ENCODE measurements at places on chromosomes 4 and X.
A peak's percentile ranks its signal among the peaks of the same experiment; 100 is the strongest.

- DNase-seq, result no peak
These were observed 95.7 kb downstream of the DRD5 start for GRCh38 chr4:9877123-9877522.

DNA sequence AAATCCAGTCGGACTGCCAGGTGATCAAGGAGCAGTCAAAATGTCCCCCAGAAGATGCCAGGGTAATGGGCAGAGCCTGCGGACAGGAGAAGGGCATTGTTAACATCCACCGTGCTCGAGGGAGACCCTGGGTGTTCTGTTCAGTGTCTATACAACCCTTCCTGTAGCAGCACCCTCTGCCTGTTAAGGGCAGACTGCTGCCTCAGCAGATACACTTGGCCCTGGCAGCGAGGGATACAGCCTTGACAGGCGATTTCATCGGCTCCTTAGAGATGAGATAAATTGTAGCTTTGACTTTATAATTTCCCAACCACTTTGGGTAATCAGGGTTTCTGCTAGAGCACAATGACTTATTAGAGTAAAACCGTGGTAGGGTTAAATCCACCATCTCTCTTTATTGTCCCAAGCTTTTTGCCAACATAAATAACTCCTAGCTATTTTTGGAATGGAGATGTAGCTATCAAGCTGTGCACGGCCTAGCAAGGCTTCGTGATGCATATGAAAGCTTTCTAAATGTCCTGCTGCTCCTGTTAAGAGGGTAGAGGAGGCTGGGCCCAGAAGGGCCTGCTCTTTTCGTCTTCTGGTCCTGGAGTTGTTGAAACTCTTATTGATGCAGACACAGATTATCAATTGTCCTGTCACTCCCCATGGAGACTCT is 195.9 kb downstream of the CPEB2 start:
- DNase-seq, result no peak

DNA sequence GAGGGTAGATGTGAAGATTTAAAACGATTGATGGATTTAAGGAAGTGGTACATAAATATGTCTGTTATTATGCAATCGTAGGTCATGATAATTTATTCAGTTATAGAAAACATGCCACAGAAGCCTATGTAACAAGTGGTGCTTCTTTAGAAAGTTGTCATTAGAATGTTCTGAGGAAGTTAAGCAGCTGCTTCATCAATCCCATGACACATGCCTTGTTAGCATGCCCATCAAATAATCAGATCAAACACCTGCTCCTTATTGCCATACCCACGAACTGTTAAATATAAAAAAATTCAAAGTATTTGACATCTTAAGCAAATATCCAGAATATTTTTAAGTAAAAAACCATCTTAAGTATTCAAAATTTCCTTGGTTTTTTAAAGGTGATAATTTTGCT is 76.4 kb upstream of the MYOZ2 start:
- no peak for DNase-seq

DNA sequence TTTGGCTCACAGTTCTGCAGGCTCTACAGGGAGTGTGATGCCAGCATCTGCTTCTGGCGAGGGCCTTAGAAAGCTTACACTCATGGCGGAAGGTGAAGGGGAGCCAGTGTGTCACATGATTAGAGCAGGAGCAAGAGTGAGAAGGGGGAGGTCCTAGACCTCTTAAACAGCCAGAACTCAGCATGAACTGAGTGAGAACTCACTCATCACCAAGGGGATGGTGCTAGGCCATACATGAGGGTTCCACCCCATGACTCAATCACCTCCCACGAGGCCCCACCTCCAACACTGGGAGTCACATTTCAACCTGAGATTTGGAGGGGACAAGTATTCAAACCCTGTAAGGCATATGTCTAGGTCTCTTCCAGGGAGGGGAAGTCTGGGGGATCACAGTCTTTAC is 33.4 kb downstream of the SPRY1 start:
- DNase-seq, result no peak

DNA sequence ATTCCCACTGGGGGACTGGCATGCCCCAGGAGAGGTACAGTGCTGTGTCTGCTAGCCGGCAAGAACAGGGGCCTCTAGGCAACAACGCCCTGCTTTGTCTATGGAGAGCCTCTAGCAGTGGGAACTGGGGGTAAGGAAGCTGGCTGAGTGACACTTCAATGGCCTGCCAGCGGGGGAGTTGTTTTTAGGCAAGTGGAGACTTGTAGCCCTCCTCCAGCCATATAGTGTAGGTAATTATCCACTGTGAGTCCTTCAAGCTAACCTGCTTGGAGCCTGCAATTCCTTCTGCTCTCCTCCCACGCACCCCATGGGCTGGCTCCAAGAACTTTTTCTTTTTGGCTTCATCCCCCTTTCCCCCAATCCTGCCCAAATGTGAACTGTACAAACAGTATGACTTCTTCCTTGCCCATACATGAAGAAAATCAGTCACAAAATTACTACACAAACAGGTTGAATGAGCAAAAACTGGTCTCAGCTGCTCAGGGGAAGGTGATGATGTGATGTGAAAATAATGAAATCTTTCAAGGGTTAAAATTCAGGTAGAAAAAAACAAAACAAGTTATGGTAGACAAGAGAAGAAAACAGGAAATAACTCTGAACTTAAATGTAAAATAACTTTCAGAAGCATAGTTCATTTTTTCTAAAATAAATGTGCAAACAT is 33.1 kb downstream of the LEF1 start:
- DNase-seq, result peak; percentile 77

DNA sequence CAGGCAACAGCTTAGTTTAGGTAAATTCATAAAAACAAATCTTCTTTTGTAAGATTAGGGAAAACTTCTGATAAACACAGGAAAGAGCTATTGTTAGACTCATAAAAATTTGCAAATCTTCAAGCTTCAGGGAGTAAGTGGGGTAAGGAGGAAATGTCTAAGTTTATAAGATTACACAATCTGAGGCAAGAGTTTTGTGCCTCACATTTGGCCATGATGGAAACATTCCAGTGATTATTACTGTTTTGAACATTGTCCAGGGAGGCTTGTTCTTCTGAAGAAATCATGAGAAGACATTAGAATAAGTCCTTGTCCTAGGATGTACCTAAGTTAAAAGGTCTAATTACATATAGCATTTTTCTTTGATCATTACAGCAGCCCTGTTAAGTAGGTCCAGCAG is 72.8 kb downstream of the MAOB start:
- DNase-seq, result no peak

DNA sequence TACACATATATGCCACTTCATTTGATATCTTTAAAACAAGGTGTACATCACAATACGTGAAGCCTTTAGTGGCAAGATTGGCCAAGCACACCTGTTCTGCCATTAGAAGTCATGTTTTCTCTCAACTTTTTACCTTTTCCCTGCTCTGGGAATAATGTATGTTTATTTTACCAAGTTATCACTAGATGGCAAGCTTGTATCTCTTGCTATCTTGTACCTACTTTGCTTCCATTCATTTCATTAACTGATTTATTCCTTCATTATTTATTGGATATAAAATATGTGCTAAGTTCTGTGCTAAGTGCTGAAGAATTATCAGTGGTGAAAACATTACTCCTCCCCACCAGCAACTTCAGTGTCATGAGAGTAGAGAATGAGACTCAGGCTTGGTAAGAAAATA is 245.5 kb downstream of the ANK2 start:
- no peak for DNase-seq

DNA sequence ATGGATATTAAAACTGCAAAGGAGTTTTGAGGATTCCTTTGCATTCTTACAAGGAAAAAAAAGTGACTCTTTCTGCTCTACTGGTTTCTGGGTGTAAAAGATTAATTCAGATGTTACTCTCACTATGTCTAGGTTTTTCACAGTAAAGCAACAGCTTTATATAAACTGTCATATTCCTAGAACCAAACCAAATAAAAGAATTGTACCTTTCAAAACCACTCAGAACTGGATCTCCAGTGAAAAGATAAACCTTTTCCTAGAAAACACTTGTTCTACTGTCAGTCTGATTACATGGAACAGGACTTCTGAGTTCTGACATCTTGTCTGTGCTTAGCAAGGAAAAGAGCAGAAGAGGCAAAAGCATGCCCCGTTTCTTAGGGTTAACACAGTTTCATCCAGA is 5.0 kb upstream of the PPID start:
- DNase-seq, result no peak

GRCh38 chrX:118062817-118063615 is 53.6 kb downstream of the KLHL13 start:
- no peak for DNase-seq

GRCh38 chrX:39854772-39855747 is 242.7 kb downstream of the BCOR start:
- DNase-seq, result no peak

GRCh38 chrX:97315939-97316338 is 432.2 kb downstream of the RPA4 start:
- no peak for DNase-seq

GRCh38 chr4:136946307-136946907 is 585.9 kb downstream of the PCDH18 start:
- no peak for DNase-seq

GRCh38 chr4:86500527-86500926 is 93.6 kb upstream of the PTPN13 start:
- no peak for DNase-seq

- DNase-seq, result no peak
These were observed 92.7 kb upstream of the RPL34 start for GRCh38 chr4:108527723-108528122.

GRCh38 chr4:75800972-75801371 is 76.6 kb downstream of the USO1 start:
- DNase-seq, result no peak

GRCh38 chr4:61580721-61581377 is 380.7 kb downstream of the ADGRL3 start:
- DNase-seq, result no peak

- DNase-seq, result no peak
These were observed 12.1 kb upstream of the PLAC1 start for GRCh38 chrX:134670134-134670924.

GRCh38 chr4:38241541-38241940 is 281.3 kb downstream of the PTTG2 start:
- no peak for DNase-seq

DNA sequence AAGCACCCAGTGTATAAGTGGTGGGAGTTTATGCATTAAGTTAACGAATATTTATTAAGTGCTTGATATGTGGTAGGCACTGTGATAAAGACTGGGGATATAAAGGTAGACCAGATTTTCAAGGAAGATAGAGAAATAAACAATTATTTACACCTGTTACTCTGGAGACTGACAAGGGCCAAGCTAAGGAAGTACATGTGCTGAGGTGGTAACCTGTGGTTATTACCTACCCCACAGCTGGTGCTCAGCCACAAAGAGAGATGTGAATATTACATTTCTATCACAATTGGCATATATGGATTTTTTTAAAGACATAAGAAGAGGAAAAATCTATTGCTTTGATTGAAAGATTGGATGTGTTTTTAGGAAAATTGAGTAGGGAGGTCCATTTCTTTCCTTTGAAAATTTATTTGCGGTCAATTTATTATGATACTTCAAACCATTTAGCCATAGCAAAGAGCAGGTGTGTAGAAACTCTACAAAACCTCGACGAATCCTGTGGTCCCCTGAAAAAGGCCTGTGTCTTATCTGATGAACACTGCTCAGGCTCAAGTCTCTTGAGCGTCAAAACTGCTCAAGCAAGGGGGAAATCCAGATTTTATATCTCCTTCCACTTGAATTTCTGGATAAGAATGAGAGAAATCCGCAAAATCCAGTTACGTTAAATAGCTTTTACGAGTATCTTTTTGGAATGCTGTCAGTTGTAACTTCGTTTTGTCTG is 217.7 kb upstream of the HAND2 start:
- DNase-seq, result no peak

GRCh38 chr4:28744066-28744465 is 1883.4 kb downstream of the STIM2 start:
- no peak for DNase-seq

DNA sequence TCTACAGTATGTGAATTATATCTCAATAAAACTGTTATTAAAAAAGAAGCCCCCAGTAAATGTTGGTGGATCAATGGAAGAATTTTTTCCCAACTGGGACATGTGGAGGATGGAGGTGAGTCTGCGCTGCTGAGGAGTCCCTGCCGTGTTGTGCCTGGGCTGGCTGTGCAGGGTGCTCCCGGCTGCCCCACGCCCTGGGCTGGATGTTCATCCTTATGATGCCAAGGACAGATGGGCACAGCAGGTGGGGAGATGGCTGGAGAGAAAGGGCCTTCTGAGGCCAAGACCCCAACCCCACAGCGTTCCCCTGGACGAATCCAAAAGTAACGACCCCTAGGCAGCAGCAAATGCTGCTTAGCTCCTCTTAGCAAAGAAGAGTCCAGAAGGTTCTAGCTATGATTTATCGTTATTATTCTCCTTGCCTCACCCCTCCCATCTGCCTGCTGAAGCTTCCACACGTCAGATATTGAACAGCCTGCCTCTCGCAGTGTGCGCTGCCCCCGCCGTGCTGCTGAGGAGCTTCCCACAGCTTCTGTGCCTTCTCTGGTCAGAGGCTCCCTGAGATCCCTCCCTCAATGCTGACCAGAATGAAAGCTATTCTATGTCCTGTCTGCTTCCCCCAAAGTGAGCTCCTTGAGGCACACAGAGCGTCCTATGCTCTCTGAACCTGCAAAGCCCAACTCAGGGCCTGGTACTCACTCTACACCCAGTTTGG is 26.5 kb downstream of the HMX1 start:
- DNase-seq, result no peak

DNA sequence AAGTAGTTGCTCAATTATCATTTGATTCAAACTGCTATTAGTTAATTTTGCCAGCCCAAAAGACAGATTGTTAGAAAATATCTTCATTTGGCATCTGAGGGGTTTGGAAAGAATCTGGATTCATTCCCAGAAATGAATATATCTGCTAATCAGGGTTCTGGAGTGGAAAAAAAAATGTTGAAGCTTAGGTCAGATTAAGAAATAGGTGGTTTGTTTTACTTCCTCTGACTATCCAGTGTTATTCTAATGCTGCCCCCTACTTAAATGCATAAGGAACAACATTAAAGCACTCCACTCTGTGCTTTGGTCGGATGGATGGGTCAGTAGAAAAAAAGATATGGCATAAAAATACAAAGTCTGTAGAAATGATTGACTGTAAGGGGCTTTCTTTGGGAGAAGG is 89.0 kb downstream of the LUZP4 start:
- DNase-seq, result no peak

- DNase-seq, result no peak
These were observed 32.1 kb downstream of the HTT start for GRCh38 chr4:3106339-3107186.

DNA sequence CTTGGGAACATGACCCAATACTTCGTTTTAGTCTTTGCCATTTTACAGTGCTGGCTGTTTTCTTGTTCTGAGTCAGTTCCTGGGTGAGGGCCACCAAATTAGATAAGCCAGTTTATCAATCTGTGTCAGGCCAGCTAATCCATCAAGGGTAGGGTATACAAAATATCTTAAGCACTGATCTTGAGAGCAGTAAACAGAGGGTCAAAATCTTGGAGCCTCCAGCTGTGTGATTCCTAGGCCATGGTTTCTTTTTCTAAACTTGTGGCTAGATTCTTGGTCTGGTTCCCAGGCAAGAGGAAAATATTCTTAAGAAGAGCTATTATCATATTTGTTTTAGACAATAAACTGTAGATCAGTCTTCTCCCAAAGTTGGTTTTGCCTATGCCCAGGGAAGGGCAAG is 1396.6 kb upstream of the PABPC4L start:
- DNase-seq, result no peak
